Placental pericyte (primary cell): ENCODE measurements at places on chromosomes 16 and 17. TPM values are rescaled to one million over a fixed set of nuclear protein-coding genes. Genes with fewer than 3 reads are reported as not detected.

Gene SLC13A5
- under 0.01 TPM in 1 of 2 replicates, not detected in the other for total RNA-seq

Gene DBNDD1
- total RNA-seq: 0.72 and 0.88 TPM in 2 replicates

Gene CRYM
- total RNA-seq: 0.14 TPM in 1 of 2 replicates, not detected in the other

Gene MYH2
- not detected in 2 replicates for total RNA-seq

Gene CALB2
- 8.7 and 14.4 TPM in 2 replicates for total RNA-seq
